ENCODE measurements at places on chromosomes 5 and 9.

DNA sequence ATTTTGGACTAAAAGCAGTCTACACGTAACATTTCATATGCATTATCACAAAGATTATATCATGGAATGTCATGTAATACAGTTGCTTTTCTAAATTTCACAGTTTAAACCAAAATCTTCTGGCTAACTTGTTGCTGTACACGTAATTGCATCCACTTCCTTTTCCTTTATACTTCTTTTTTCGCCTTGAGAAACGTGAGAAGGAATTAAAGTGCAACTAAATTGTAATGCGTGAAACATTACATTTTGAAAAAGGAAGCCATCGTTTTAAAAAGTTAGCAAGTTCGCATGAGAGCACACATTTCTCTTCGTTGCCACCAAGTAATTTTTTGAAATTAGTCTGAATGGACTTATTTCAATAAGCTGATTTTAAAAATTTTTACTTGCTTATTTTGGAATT lies 80.0 kb downstream of the MEGF10 start:
- DNase-seq: no peak

DNA sequence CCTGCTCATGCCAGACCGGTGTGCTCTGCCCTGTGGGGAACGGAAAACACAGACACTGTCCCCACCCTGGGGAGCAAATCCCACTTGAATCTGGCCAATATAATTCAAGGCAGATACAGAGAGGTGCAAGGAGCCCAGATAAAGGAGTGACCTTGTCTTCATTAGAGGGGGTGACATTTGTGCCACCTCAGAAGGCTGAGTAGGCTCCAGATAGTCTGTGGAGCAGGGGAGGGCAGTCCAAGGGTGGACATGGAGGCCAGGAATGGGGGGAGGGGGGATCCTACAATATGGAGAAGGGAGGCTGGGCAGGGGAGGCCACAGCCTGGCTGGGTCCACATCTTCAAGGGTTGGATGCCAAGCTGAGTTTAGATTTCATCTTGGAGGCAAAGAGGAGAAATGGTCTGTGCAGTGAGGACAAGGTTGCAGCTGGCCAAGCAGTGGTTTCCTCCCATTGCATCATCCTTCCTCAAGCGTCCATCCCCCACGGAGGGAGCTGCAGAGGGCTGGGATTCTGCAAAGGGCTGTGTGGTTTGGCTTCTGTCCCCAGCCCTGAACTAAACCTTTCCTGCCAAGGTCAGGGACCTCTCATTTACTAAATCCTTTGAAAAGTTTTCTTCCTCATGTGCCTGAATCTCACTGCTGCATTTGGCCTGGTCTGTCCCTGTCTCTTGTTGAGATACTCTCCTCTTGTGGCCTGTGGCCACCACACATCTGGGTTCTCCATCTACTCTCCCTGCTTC lies 60.1 kb downstream of the GALNT12 start:
- no peak for DNase-seq

GRCh38 chr5:166281433-166281832 lies 2010.0 kb upstream of the WWC1 start:
- DNase-seq: no peak

DNA sequence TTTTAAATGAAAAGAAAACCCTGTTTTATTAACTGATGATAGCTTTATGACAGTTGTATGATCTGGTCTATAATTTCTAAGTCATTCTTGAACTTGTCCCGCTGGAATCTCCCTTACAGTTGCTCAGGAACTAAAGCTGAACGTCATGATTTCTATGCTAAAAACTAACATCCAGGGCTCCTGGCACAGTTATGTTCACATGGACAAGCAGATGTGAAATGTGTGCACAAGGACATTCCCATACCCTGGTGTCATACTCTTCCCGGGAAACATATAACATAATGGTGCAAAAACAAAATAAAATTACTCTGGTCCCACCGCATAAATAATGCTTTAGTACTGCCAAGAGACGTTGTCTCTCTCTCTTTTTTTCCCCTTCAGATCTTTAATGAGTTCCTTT lies 134.9 kb downstream of the PRDM6 start:
- no peak for DNase-seq

DNA sequence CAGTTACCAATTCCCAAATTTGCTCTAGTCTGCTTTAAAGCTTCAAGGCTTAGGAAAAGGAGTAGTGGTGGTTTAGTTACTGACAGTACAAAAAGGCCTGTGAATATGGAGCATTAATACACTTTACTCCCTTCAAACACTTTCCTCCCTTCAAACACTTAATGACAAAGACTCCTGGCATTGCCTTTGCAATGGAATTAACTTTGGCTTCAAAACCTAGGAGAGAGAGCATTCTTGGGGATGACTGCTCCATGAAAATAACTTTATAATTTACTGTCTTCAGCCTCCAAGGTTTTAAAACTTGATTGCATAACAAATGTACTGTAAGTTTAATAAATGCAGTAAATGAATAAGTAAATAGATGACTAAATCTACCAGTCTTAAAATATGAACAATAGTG lies 185.6 kb downstream of the TRPM3 start:
- no peak for DNase-seq

DNA sequence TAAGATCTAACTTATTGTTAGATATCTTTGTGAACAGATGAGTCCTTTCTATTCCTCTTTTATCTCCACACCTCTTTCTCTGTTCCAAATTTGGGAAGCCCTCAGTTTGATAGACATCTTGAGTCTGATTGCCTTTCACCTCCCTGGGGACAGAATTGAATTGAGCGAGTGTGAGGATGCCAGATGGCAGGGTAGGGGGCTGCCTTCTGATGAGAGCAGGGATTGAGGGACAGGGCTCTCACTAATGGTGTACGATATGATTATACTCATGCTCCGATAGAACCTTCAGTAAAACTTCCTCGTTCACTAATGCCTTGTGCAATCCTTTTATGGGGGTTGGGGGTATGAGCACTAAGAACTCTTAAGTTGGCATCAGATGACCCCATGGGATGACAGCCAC lies 172.1 kb upstream of the DAP start:
- no peak for DNase-seq

DNA sequence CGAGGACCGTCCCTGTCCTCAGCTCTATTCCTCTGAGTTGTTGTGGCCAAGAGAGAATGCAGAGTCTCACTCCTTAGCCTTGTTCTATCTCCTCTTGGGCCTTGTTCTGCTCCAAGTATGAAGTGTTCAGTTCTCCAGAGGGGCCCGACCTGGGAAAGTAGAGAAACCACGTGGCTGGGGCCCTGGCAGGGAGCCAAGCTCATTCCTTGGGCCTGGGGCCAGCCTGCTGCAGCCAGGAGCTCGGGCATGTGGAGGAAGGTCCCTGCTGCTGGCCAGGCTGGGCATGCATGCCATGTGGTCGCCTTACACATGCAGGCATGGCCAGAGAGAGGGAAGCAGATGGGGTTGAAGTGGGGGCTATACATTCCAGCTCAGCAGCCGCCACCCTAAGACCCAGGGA lies 60.7 kb downstream of the COL27A1 start:
- peak; percentile 14 for DNase-seq

- no peak for DNase-seq
Observed at GRCh38 chr9:37976714-37977477, 73.0 kb upstream of the SLC25A51 start.

DNA sequence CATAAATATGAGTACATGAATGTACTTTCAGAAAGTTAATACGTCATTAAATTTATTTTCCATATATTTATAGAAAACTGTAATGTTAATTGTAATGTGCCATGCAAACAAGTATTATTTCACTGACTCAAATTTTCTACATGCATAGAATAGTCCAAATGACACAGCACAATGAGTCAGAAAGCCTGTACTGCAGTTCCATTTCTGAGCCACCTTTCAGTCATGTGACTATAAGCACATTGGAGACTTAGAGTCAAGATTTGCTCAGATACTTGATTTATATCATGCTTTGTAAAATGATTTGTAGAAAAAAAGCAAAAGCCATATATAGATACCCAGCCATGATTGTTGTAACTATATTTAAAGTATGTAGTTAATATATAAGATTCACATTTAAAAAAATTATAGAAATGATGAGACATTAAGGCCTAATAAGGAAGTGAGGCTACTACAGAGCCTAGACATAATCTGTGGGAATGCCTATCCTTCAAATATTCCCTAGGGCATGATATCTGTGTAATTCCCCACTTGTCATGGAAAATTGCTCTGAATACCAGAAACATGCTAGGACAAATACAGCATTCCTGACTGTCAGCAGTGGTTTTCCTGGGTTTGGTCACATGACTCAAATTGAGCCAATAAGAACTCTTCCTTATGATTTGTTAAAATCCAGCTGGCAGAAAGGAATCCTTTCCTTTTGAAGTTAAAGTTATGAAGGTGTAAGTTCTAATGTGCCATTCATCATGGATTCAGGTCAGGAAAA lies 50.0 kb downstream of the PTPRD start:
- no peak for DNase-seq

- DNase-seq: no peak
Observed at GRCh38 chr5:177496727-177497291, 595 bp downstream of the PDLIM7 start.

GRCh38 chr5:80041527-80041926 lies 6.4 kb downstream of the THBS4 start:
- DNase-seq: no peak

DNA sequence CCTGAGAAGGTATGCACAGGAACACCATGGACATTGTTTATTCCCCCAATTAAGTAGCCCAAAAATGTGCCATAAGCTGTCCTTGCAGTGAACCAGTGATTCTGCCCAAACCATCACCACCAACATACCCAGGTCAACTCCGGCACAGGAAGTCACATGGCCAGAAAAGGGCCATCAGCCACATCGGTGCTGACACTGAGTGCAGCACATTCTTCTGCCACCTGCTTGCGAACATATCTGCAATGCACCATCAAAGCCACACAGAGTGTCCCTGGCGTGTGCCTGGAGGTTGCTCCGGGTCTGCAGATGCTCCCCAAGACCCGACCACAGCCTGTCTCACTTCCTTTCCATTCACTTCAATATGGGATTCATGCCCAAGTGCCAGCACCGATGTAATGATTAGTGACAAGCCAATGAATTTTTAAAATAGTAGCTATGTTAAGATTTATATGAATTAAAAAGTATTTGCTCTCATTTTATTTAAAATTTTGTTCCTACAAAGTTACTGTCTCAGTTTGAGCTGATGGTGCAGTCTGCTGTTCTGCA lies 37.6 kb downstream of the SYK start:
- DNase-seq: no peak

- no peak for DNase-seq
Observed at GRCh38 chr5:103041071-103041676, 78.8 kb downstream of the GIN1 start.

GRCh38 chr5:72121052-72121779 lies 13.9 kb downstream of the MAP1B start:
- DNase-seq: no peak

GRCh38 chr9:122056484-122056883 lies 36.6 kb downstream of the TTLL11 start:
- DNase-seq: no peak

GRCh38 chr5:143008809-143009521 lies 238.8 kb downstream of the ARHGAP26 start:
- no peak for DNase-seq

- no peak for DNase-seq
Observed at GRCh38 chr9:74321396-74321795, 175.7 kb upstream of the RORB start.

- DNase-seq: no peak
Observed at GRCh38 chr9:136326061-136326760, 1.1 kb upstream of the GPSM1 start.

DNA sequence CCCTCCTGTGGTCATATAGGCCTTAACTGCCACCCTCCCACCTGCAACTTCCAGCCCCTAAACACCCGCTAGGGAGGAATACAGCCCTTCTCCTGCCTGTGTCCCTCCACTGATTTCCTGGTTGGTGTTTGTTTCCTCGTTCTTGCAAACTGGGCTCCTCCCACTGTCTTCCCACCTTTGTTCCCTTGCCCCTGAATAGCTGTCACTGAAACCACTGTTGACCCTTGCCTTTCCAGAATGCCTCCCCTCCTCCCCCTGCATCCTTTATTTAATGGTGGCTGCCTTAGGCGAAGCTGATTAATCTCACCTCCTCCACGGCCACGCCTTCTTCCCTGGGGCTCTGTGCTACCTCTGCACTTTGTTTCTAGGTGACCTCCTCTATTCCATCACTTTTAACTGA lies 626.7 kb downstream of the BNC2 start:
- no peak for DNase-seq

DNA sequence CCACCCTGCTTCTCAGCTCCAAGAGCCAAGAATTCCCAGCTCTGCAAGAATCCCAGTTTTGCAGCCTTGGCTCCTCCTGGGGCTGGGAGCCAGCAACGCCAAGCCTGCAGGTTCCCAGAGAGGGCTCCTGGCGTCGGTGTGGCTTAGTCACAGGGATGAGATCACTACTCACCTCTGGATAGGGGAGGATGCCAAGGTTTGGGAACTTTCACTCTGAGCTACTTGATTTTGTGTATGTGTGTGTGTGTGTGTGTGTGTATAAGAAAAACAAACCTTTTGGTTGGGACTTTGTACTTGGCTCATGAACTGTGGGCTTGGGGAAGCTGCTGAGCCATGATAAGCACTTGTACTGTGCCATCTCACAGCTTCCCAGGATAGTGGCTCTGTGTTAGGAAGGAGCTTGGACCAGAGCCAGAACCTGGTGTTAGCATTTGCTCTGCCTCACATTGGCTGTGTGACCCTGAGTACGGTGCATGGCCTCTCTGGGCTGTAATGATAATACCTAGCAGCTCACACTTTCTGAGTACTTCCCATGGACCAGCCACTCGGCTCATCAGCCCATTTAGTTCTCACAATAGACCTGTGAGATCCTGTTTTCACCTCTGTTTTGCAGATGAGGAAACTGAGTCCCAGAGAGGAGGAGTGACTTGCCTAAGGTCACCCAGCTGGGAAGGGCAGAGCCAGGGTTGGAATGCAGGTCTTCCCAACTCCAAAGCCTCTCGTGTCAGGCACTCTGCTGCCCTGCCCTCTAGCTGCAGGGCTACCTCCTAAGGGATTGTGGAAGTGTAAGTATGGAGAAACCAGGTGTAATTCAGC lies 41.4 kb upstream of the DAB2IP start:
- no peak for DNase-seq

GRCh38 chr5:176780176-176781053 lies 29.9 kb upstream of the UNC5A start:
- no peak for DNase-seq

GRCh38 chr5:169044962-169045361 lies 256.0 kb downstream of the SLIT3 start:
- DNase-seq: no peak

GRCh38 chr5:72355706-72356299 lies 35.6 kb downstream of the PTCD2 start:
- DNase-seq: peak; percentile 8

- no peak for DNase-seq
Observed at GRCh38 chr9:131714161-131714646, 25.7 kb downstream of the RAPGEF1 start.

DNA sequence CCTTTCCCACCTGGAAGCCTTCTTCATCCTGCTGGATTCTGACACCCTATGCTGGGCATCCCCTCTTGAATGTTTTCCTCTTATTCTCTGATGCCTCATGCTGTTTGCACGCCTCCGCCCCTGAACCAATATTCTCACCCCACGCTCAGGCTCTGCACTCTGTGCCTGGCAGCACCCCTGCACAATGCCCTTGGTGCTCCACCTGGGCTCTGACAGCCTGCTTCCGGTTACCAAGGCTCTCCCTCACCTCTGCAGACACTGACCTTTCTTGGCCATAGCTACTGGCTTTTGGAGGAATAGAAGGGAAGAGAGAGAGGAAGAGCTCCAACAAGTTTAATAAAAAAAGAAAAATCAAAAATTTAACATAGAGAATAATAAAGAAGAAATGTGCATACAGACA lies 108.7 kb upstream of the SHB start:
- no peak for DNase-seq

GRCh38 chr5:20590356-20590755 lies 602.4 kb upstream of the CDH18 start:
- DNase-seq: no peak

All from caudate nucleus (tissue), 63 donors.